ENCODE measurements at places on chromosomes 2 and 18. TPM values are rescaled to one million over a fixed set of nuclear protein-coding genes. Genes with fewer than 3 reads are reported as not detected.

EFHD1 gene
- not detected for polyA plus RNA-seq

FRZB gene
- polyA plus RNA-seq: 2.5 TPM

PSD4 gene
- 0.37 TPM for polyA plus RNA-seq

C1QL2 gene
- polyA plus RNA-seq: not detected

ATP8B1 gene
- 59.8 TPM for polyA plus RNA-seq

TCF7L1 gene
- polyA plus RNA-seq: 3.5 TPM

DNA sequence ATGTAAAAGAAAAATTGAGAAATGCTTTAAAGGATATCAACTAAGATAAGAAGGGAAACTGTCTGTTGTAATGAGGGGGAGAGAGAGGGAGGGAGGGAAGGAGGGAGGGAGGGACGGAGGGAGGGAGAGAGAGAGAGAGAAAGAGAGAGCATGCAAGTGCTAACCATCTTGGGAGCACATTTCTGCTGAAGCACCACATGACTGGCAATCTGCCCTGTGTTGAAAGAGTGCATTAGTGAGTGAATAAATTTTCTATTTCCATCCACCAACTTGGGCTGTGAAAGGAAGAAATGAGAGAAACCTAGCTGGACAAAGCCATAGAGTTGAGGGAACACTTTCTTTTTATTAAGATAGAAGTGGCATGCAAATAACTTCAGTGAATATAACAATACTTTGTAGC, 110.7 kb downstream of the TMX3 start:
- DNase-seq: no peak

GRCh38 chr2:234275515-234275914, 221.4 kb downstream of the ARL4C start:
- DNase-seq: no peak

- DNase-seq: no peak
These were observed 20.6 kb downstream of the MAPRE2 start for GRCh38 chr18:35061804-35062203.

- DNase-seq: no peak
These were observed 2.9 kb downstream of the ANKRD12 start for GRCh38 chr18:9139400-9140039.

- DNase-seq: no peak
These were observed 374.4 kb upstream of the SALL3 start for GRCh38 chr18:78605255-78605654.

All from AG04450 (cell line).